ENCODE measurements at places on chromosomes 11 and 22.

DNA sequence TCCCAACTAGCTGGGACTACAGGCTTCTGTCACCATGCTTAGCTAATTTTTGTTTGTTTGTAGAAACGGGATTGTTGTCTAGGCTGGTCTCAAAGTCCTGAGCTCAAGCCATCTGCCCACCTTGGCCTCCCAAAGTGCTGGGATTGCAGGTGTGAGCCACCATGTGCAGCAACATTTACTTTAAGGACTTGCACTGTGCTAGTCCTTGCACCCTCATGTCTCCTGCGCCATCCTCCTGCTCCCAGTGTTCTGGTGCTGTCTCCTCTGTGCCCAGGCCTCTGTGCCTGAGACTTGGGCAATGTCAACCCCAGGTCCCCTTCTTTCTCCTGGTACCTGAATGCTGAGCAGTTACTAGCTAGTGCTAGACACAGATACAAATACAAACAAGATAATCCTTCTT is 26.7 kb downstream of the WEE1 start:
- DNase-seq = no peak

- no peak for DNase-seq
Measured at GRCh38 chr22:36599771-36600170, 70.8 kb upstream of the EIF3D start.

- no peak for DNase-seq
Measured at GRCh38 chr11:114159320-114159719, 99.8 kb downstream of the ZBTB16 start.

DNA sequence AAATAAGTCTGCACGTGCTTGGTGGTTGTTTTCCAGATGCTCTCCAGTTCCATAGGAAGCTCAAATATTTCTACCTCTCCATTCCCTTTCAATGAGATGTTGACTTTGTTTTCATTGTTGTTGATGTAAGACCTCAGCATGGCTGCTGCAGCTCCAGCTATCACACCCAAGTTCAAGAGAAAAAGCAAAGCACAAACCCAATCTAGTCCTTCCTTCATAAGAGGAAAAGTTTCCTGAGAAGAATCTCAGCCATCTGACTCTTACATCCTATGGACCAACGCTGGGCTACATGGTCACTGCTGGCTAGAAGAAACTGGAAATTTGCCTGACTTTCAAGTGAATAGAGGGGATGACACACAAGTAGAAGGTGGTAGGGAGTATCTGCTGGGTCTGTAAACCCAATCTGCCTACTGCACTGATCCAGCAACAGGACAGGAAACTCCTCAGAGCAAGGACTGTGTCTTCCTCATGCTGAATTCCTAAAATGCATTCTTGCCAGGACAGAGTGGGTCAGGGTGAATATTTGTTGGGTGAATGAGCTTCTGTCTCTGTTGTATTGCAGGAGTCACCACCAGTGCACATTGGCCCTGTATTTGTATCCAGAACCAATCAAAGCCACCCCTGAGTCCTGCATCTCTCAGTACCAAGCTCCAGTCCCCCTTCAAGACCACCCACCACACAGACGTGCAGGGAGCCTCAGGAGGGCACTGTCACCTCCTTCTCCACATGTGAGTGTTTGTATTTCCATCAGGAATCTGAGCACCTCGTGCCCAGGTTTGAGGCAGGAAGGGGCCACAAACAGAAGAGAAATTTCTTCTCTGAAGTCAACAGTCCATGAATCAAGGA is 118.0 kb upstream of the IGLL5 start:
- no peak for DNase-seq

DNA sequence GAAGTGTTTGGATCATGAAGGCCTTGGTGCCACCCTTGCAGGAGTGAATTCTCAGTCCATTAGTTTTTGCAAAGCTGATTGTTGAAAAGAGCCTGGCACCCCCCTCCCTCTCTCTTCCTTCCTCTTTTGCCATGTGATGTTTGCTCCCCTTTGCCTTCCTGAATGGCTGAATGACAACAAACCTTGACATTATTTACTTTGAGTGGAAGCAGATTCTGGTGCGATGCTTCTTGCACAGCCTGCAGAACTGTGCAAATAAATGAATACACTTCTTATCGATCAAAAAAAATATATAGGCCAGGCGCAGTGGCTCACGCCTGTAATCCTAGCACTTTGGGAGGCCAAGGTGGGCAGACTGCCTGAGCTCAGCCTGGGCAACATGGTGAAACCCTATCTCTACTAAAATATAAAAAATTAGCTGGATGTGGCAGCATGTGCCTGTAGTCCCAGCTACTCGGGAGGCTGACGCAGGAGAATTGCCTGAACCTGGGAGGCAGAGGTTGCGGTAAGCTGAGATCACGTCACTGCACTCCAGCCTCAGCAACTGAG is 2.0 kb upstream of the NARS2 start:
- DNase-seq = no peak

DNA sequence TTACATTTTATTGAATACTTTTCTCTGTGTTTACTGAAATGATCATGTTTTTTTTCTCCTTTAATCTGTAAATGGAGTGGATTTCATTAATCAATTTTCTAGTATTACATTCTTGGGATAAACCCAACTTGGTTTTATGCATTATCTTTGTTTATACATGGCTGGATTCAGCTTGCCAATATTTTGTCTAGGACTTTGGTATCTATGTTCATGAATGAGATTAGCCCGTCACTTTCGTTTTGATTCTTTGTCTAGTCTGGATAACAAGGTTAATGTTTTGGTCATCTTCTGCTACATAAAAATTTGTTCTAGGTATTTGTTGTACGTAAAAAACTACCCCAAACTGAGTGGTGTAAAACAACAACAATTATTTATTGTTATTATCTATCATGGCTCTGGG is 127.9 kb upstream of the PAX6 start:
- no peak for DNase-seq

All from fibroblast of upper back skin (primary cell).